Dermis lymphatic vessel endothelial cell (primary cell): ENCODE measurements at places on chromosomes 7 and 10. TPM values are rescaled to one million over a fixed set of nuclear protein-coding genes. Genes with fewer than 3 reads are reported as not detected.

The POMZP3 gene
- 2.1 and 2.9 TPM in 2 replicates for total RNA-seq

The SPDYE9 gene
- total RNA-seq: not detected in 2 replicates

The GRM3 gene
- not detected in 2 replicates for total RNA-seq

The SLC26A3 gene
- total RNA-seq: not detected in 2 replicates

The CPA2 gene
- not detected in 2 replicates for total RNA-seq

The TSPAN15 gene
- 61.3 and 86.2 TPM in 2 replicates for total RNA-seq

The GPR158 gene
- under 0.01 TPM in 2 replicates for total RNA-seq

The FAM25A gene
- total RNA-seq: not detected in 2 replicates

The PPIF gene
- total RNA-seq: 9.9 and 11.8 TPM in 2 replicates

The CLCN1 gene
- total RNA-seq: not detected in 2 replicates

The FRAT1 gene
- total RNA-seq: 5.5 and 5.6 TPM in 2 replicates

The LRRC18 gene
- total RNA-seq: under 0.01 TPM in 1 of 2 replicates, not detected in the other

The FAM131B gene
- total RNA-seq: 0.09 and 0.11 TPM in 2 replicates

The BRAT1 gene
- total RNA-seq: 15.8 and 19.8 TPM in 2 replicates

The AGBL3 gene
- 1.4 TPM in 2 replicates for total RNA-seq

The WDFY4 gene
- 0.11 TPM in 1 of 2 replicates, not detected in the other for total RNA-seq

The TAS2R4 gene
- total RNA-seq: 0.33 and 0.86 TPM in 2 replicates

The RBM20 gene
- 1.1 and 1.6 TPM in 2 replicates for total RNA-seq

The RARRES2 gene
- 0.43 and 0.54 TPM in 2 replicates for total RNA-seq
